ENCODE measurements at places on chromosomes 11 and 22. TPM values are rescaled to one million over a fixed set of nuclear protein-coding genes. Genes with fewer than 3 reads are reported as not detected.

DNA sequence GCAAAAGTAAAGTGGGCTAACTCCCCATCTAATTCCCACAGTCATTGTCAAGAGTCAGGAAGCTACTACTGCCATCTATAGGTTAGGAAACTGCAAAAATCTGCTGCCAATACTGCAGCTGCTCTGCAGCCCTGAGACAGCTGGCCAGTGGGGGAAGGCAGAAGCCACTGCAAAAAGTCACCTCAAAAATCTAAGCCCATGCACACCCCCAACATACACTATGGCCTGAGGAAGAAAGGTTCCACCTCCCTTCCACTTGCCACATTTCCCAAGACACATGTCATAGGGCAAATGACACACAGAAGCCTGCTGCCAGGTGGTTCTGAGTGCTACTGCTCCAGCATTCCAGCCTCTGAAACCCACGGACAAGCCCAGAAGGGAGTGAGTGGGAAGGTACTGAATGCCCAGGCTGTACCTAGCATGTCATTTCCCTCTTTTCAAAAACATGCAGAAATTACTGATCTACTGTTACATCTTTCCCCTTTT lies 36.9 kb downstream of the DGCR2 start:
- DNase-seq, result no peak

- DNase-seq, result peak; percentile 86
These were observed 27.7 kb downstream of the CD44 start for GRCh38 chr11:35166369-35167360.

GRCh38 chr11:134514354-134514951 lies 102.4 kb upstream of the B3GAT1 start:
- peak; percentile 54 for DNase-seq

Gene ARHGEF17
- total RNA-seq, result 99.1 TPM

DNA sequence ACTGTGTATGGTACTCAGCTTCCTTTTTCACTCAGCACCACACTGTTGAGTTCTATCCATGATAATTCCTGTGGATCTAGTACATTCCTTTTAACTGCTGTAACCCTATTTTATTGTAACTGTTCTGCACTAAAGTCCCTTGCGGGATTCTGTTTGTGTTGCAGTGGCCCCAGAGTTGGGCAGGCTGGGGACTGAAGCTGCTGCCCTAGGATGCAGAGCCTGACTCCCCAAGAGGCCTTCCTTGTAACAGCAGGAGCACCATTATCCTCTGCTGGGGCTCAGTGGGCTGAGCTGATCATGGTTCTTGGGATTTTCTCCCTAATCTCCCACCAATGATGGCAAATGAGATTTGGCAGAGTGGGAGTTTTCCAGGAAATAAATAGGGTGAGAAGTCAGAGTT lies 77.7 kb downstream of the CABIN1 start:
- peak; percentile 23 for DNase-seq

Gene TMEM191C
- total RNA-seq, result 0.51 TPM

- no peak for DNase-seq
These were observed 445 bp downstream of the SYTL2 start for GRCh38 chr11:85810521-85810870.

GRCh38 chr11:32172848-32173834 lies 82.3 kb downstream of the RCN1 start:
- DNase-seq, result no peak

DNA sequence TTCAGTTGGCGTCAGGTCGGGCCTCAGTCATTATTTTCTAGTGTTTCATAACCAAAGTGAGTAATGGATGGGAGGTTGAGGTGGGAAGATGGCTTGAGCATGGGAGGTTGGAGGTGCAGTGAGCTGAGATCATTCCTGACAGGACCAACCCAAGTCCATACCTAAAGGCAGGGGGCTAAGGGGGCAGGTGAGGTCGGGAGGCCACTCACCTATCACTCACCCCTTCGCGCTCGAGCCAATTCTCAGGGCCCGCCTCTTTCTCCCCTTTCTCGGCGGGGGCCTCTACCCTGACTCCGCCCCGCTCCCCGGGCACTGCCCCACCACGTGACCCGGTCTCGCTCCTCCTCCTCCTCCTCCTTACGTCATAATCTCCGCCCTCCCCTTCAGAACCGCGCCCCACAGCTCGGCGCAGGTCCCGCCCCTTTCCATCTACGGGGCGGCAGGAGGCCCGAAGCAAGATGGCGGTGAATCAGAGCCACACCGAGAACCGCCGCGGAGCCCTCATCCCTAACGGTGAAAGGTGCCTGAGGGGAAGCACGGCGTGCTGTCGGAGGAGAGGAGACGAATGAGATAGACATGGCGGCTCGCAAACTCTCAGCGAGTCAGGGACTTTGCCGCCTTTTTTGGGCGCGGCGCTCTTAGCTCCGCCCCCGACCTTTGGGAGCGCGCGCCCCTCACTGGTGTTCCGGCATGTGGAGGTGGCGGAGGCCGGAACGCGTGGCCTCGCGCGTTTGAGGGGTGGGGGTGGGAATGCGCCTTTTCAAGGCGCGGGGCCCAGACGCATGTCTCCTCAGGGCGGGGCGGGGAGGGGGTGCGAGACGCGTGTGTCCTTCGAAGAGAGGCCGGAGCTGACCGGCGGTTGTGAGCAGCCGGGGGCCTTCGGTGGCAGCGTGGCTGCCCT lies at the start of gene WBP2NL:
Gene WBP2NL (plus strand): TSS at position 428 of the 901 bp plus-strand sequence. CDS start 31 bp downstream, at position 459.
- peak; percentile 95 for DNase-seq

GRCh38 chr22:17106161-17106784 lies 14.9 kb downstream of the TMEM121B start:
- peak; percentile 18 for DNase-seq

DNA sequence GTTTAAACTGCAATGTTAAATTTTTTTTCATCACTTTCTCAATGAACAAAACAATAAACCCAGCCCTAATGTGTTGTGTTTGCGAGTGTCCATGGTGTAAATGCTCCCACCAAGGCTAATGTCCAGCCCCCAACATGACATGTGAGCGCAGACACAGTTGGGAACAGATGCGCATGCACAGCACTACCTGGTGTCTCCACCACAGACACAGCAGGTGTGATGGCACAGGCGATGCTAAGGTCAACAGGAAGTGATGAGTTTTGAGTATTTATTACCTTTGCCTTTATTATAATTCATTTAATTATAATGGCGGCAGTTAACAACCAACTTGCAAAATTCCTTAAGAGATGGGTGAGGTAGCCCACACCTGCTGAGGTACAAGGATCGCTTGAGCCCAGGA lies 42.9 kb downstream of the MICAL3 start:
- DNase-seq, result no peak

GRCh38 chr11:108009497-108010370 lies 1.0 kb downstream of the CUL5 start:
- peak; percentile 85 for DNase-seq

Gene IGLL1
- total RNA-seq, result not detected

Gene DRD4
- 0.48 TPM for total RNA-seq

- DNase-seq, result peak; percentile 64
These were observed 46.2 kb downstream of the FAM83F start for GRCh38 chr22:40040927-40041326.

Measured in posterior vena cava (tissue), 2 donors.